NCI-H187 (cell line): ENCODE measurements at places on chromosomes 4 and X.

GRCh38 chr4:1329408-1330371 is 17.3 kb upstream of the UVSSA start:
- no peak for DNase-seq

- DNase-seq, result no peak
These were observed 43.3 kb upstream of the MAGEA8 start for GRCh38 chrX:149837639-149838038.

GRCh38 chrX:39805022-39805421 is 292.7 kb downstream of the BCOR start:
- DNase-seq, result no peak

DNA sequence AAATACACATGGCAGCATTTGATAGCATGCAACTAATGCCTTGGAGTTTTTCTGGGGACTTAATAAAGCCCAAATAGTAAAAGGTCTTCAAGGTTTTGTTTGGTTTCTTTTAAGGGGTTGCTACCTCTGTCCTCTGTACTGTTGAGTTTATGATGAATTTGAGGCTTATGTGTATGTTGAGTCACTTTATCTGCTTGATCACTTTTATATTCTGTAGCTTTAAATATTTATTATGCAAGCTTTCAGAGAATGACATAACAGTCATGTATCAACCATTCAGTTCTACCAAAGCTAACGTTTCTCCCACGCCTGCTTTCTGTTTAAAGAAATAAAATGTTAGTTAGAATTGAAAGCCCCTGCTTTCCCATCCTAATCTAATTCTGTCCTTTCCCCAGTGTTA is 122.2 kb downstream of the NHS start:
- no peak for DNase-seq

GRCh38 chrX:21745756-21746155 is 12.2 kb downstream of the SMPX start:
- no peak for DNase-seq

- no peak for DNase-seq
These were observed 72.7 kb upstream of the DCLK2 start for GRCh38 chr4:150005537-150005936.

DNA sequence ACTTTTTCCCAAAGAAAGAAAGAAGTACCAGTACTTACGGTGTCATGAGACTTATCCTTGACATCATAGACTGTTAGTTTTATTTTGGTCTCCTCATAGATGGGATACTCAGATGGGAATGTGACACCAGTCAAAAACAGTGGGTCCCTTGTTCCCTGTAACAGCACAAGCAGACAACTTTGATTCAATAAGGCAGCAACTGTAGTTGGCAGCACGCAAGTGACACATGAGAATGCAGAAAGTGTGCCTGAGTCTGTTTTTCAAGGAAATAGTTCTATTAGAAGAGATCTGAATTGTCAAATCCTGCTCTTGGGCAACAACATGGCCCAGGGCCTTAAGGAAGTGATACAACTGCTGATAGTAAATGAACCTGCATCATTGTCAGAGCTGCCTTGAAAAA is 443.2 kb downstream of the INPP4B start:
- no peak for DNase-seq

GRCh38 chr4:112765317-112765974 is 128.5 kb downstream of the LARP7 start:
- no peak for DNase-seq
